ENCODE measurements at places on chromosomes 7 and 10. TPM values are rescaled to one million over a fixed set of nuclear protein-coding genes. Genes with fewer than 3 reads are reported as not detected.

Gene LYZL1
- total RNA-seq: not detected

DNA sequence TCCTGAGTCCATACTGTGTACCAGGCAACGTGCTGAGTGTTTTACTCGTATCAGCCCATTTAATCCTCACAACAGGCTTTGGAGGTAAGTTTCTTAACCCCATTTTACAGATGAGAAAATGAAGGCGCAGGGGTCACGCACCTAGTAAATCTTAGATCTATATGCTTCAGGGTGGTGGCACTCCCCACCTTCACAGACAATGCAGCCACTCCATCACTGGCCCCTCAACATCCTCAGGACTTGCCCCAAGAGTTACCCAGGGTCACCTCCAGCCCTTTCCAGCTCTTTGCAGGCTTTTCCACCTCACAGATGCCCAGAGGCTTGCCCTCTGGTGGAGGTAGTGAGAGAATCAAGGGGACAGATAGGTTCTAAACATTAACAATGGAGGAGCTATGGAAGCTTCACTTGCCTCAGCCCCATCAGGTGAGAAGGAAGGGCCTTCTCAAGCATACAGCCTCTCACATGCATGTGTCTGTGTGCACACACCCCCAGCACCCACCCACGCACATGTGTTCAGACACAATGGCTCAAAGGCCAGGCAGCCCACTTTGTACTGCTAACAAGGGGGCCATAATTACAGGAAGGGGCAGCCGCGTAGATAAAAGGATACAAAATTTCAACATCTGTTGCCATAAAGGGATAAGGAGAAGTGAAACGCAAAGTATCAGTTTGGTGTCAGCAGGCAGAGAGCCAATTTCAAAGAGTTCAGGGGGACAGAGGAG lies 29.1 kb downstream of the DPCD start:
- no peak for DNase-seq

Gene PTF1A
- not detected for total RNA-seq

DNA sequence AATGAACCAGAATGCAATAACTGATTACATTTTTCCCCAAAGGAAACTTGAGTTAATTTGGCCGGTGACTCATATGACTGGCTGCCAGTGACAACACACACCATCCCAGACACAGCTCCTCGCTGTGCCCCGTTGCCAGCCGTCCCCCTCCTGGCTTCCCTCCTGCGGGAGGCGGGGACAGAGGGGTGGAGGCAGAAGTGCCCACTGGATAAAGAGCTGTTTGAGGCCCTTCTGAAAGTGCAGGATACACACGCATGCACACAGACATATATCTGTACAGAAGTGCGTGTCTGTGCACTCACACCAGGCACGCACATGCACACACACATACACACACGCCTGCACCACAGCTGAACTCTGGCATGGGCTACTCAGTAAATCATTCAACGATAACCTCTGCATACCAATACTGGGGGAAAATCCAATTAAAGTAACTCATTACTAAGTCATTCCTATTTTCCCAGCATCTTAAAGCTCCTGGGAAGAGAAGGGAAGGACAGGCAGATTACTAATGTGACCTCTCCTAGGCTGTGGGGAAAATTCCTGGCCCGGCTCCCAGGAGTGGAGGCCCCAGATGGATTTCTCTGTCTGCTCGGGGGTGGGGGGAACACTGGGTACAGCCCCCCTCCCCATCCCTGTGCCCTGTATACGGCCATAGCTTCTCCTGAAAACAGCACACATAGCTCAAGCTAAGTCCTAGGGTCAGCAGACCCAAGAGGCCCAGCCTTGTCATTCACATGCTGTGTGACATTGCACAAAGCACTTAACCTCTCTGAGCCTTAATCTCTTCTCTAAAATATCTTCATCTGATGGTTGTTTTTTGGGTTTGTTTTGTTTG lies 52.3 kb upstream of the MYL10 start:
- no peak for DNase-seq

DNA sequence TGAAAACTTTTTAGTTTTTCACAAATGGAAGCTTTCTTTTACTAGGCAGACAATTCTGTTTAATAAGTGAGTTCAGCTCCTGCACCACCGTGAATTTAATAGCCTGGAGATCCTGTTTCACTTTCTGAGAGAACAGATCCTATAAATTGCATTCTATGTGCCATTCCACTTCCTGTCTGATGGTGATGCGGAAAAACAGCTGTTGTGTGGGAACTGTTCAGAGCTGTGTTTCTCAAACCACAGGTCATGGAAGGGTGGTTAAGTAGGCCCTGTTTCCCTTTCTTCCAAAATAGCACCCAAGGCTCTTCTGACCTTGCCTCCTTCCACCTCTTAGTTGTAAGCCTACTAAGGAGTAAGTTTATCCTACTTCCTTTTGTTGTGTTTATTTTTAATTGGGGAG lies 97.2 kb upstream of the DKK1 start:
- no peak for DNase-seq
